ENCODE measurements at places on chromosomes 2 and 18.

DNA sequence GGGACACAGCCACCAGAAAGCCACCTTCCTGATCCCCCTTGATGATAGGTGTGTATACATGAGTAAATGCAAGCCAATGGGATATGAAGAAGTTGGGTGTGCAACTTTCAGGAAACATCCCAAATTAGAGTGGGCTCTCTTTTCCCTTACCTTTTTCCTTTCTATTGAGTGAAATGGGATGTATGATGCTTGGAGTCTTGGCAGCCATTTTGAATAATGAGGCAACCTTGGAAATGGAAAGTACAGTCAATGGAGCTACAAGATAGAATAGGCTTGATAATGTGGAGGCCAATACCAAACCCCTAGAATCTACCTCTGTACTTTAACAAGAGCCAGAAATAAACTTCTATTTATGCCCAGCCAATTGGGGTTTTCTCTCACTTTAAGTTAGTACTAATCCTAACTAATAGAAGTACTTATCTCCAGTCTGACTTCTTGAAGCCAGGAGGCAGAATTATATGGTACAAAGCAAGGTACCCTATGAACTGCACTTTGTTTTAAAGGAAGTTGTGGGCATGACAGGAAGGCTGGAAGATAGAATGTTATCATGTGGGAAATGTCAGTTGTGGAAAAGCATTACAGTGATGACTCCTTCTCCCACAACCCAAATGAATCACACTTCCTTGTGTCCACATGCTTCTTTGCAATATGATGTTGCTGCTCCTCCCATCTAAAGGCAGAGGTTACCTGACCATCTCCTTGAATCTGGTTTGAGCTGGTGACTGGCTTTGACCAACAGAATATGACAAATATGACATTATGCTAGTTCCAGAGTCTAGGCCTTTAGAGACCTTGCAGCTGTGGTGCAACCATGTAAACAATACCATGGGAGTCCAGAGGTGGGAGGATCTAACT lies 12.9 kb upstream of the NABP1 start:
- DNase-seq, result no peak

DNA sequence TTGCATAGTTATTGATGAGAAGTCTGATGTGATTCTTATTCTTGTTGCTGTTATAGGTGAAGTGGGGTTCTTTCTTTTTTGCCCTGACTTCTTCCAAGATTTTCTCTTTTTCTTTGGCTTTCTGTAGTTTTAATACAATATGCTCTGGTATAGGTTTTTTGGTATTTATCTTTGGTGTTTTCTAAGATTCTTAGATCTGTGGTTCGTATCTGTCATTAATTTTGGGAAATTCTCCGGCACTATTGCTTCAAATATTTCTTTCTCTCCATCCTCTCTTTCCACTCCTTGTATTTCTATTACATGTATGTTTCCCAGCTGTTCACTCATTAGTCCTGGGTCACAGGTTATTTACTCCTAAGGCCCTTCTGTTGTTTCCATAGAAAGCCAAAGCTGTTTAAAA lies 43.8 kb downstream of the SKA1 start:
- DNase-seq, result no peak

DNA sequence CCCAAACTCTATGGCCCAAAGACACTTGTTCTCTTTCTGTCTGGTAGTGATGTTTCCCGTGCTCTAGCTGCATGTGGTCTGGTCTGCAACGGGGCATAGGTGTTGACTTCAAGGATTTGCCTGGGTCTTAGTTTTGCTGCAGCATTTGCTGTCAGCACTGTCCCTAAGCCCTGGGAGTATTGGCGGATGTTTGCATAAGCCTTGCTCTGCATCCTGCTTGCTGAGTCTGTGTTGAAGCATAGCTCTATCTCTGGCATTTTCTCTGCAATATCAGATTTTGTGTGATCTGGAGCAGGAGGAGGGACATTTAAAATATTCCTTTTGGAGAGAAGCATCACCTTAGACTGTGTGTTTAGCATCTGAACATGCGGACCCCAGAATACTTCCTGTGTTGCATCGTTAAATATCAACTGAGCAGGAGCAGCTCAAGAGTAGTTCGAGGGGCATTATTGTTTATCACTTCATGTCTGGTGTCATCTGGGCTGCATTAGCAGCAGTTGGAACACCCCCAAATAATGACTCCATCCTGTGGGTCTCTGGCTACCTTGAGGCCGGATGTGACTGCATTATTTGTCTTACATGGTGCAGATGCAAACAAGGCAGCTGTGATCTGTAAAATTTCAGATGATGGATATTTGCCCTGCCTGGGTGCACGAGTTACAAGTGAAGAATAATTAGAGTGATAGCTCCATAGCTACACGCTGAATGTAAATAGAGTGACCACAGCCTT lies 231.7 kb downstream of the TRIB2 start:
- DNase-seq, result no peak

- no peak for DNase-seq
These were observed 2.1 kb downstream of the TMEM37 start for GRCh38 chr2:119433636-119434327.

DNA sequence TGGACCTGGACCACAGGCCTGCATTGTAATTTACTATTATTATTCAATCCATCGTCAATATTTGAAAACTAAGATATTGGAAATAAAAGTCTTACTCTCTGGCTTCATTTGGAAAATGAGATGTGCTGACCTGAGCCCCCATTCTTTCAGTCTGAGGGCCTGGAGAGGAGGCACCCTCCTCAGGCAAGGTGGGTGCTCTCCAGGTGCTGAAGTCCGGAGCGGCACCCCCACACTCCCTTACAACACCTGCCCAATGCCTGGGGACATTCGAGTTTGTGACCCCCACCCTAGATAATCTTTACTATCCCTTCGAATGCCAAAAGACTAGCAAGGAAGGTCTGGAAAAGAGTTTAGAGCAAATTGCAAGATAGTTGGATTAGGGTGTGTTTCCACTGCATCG lies 133.3 kb downstream of the EN1 start:
- no peak for DNase-seq

- no peak for DNase-seq
These were observed 172.7 kb downstream of the TWIST2 start for GRCh38 chr2:239020541-239021041.

- DNase-seq, result no peak
These were observed 521.2 kb upstream of the POU3F3 start for GRCh38 chr2:104332731-104333130.

DNA sequence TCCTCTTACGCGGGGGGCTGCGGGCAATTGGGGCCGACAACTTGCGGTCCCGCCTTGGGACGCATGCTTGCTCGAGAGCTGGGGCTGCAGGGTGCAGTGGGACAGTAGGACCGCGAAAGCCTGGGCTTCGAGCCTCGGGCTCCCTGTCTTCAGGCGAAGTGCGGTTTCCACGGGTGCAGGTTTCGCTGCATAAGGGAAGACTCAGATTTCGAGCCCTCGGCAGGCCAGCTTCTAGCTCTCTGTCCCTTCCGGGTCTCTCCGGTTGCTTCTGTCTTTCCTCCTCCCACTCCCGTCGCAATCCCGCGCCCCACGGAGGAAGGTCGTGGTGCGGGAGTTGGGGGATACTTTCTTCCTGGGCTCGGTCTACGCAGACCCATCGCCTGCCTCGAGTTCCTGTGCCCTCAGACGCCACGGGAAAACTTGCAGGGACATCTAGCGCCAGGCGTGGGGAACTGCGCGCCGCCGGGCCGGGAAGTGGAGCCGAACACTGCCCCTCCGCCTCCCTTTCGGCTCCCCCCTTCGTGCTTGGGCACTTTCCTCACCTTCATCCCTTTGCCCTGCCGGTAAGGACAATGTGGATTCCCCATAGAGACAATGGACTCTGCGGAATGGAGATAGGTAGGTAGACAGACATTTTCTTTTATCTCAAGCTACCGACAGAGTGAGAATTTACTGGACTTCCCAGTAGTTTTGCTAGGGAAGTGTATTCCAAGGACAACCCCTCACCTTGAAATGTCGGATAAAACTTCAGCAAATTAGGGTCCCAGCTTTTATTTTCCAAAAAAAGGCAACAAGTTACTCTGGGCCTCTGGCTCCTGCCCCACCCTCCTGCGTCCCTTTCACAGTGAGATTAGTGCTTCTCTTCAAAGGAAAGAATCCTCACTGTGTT lies 4.2 kb upstream of the HOXD13 start:
- DNase-seq, result peak; percentile 58

DNA sequence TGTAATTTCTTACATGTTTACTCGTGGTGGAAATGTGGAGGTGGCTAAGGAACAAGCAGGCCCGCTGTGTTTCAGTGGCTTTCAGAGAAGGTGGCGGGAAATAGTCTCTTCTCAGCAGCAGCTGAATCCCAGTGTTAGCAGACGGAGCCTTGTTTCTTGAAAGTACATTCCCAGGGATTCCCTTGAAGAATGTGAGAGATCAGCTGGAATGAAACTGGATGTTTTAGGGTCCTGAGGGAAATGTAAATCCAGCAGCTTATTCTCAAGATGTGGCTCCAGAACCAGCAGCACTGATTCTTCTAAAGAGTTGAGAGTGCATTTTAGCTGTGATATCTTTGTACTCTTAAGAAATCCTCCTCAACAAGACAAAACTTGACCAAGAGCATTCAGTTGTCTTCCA lies 59.1 kb downstream of the CDC42EP3 start:
- no peak for DNase-seq

DNA sequence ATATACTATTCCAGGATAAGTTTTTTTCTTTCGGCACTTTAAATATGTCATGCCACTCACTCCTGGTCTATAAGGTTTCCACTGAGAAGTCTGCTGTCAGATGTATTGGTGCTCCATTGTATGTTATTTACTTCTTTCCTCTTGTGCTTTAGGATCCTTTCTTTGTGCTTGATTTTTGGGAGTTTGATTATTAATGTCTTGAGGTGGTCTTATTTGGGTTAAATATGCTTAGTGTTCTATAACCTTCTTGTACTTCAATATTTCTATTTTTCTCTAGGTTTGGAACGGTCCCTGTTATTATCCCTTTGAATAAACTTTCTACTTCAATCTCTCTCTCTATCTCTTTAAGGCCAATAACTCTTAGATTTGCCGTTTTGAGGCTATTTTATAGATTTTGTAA lies 28.3 kb downstream of the STPG4 start:
- no peak for DNase-seq

DNA sequence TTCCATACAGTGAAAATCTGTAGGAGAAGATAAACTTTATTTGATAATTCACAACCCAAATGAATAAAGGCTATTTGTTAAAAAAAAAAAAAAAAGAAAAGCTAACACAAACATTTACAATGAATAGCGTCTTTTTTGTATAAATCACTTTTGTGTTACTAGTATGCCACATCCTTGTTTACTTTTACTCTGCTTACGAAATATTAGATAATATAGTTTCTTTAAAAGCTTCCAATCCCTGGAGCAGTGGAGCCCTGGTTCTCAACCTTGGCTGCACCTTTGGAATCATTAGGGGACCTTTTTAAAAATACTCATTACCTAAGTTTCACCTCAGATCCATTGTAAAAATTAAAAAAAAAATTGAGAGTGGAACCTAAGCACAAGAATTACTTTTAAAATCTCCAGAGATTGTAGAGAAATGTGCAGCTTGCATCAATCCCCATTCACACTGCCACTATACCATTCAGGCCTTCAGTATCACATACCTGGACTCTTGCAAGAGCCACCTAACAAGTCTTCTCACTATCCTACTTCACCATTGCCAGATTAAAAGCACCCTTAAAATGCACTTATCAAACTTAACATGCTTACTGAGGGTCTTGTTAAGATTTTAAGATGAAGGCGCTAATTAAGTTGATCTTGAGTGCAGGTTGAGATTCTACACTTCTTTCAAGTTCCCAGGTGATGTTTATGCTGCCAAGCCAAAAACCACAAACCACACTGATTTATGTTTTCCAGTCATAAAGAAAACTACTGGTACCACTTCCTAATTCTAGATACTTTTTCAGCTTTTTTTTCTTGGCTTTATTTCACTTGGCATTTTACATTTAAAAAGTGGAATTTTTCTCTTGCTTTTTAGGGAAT lies 59.7 kb upstream of the ZC3H15 start:
- no peak for DNase-seq

GRCh38 chr2:263774-264492 lies at the start of gene SH3YL1:
Gene SH3YL1 (minus strand): TSS chr2:264032. CDS start chr2:263984, 48 bp downstream.
- peak; percentile 39 for DNase-seq

GRCh38 chr2:145811276-145812164 lies 1291.6 kb upstream of the ZEB2 start:
- DNase-seq, result no peak

GRCh38 chr2:63827749-63828148 lies 13.9 kb upstream of the UGP2 start:
- no peak for DNase-seq

DNA sequence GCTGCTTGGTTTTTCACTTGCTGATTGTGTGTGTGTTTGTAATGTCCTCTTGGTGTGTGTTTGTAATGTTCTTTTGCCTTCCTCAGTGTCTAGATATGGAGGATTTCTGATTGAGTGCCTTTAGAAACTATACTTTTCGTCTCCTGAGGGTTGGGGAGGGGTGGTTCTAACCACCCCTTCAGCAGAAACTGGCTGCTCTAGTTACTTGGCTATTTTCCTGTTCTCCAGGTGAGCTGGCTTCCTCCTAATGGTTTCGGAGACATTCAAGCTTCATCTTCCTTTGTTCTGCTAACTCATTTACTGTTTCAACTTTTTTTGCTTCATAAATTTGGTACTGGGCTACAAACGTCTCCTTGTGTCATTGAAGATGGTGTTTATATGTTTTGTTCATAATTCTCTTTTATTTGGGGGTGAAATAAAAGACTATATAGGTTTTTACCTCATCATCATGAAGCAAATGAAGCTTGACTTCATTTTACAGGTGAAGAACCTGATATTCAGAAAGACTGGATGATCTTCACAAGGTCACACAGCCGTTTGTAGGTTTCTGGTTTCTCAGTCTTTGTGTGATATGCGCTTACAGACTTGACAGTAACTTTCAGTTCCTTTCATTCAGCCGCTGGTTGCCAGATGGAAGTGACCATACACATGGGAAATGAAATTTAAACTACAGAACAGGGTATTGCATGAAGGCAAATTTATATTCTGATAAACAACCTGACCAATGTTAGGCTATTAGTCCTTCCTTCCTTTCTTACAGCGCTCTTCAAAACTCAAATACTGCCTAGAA lies 238.5 kb downstream of the GALR1 start:
- DNase-seq, result no peak

GRCh38 chr2:140929849-140930248 lies 1201.0 kb downstream of the LRP1B start:
- DNase-seq, result no peak

- peak; percentile 15 for DNase-seq
These were observed 148.3 kb downstream of the SATB2 start for GRCh38 chr2:199309411-199309810.

DNA sequence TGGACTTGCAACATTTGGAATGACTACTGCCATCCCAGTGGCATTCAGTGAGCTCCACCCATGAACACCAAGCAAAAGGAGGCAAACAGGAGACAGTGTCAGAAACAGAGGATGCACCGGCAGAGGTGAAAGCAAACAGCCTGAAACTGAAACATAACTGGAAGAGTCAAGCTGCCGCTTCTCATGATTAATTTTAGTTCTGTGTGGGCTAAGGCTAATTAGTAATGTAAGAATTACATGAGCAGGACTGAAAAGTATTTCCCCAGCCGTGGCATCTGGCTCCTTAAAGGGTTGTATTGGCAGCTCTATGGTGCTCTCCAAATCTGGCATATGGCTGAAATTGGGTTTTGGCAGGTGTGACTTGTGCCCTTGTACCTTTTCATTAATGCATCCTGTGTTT lies 1108.1 kb downstream of the TSN start:
- no peak for DNase-seq

GRCh38 chr18:5995626-5996025 lies 100.3 kb upstream of the TMEM200C start:
- DNase-seq, result no peak

- no peak for DNase-seq
These were observed 56.7 kb upstream of the EML6 start for GRCh38 chr2:54666634-54667265.

- no peak for DNase-seq
These were observed 261.5 kb downstream of the CELF4 start for GRCh38 chr18:37304012-37304680.
